ENCODE measurements at places on chromosomes 7 and 10. TPM values are rescaled to one million over a fixed set of nuclear protein-coding genes. Genes with fewer than 3 reads are reported as not detected.

OGDHL gene
- polyA plus RNA-seq, result 40.7 TPM

CFAP69 gene
- polyA plus RNA-seq, result 6.2 TPM

ITPRIP gene
- polyA plus RNA-seq, result 2.2 TPM

NPTX2 gene
- polyA plus RNA-seq, result 0.98 TPM

MUC3A gene
- not detected for polyA plus RNA-seq

STEAP4 gene
- not detected for polyA plus RNA-seq

CUTC gene
- 26.2 TPM for polyA plus RNA-seq

ATP6V0A4 gene
- polyA plus RNA-seq, result 0.81 TPM

SPOCK2 gene
- 5.6 TPM for polyA plus RNA-seq

CALHM3 gene
- not detected for polyA plus RNA-seq

LIPN gene
- not detected for polyA plus RNA-seq

Data from neural cell (in vitro differentiated cells).